NCI-H2029 (cell line): ENCODE measurements at places on chromosomes 12 and 14.
A peak's percentile ranks its signal among the peaks of the same experiment; 100 is the strongest.

DNA sequence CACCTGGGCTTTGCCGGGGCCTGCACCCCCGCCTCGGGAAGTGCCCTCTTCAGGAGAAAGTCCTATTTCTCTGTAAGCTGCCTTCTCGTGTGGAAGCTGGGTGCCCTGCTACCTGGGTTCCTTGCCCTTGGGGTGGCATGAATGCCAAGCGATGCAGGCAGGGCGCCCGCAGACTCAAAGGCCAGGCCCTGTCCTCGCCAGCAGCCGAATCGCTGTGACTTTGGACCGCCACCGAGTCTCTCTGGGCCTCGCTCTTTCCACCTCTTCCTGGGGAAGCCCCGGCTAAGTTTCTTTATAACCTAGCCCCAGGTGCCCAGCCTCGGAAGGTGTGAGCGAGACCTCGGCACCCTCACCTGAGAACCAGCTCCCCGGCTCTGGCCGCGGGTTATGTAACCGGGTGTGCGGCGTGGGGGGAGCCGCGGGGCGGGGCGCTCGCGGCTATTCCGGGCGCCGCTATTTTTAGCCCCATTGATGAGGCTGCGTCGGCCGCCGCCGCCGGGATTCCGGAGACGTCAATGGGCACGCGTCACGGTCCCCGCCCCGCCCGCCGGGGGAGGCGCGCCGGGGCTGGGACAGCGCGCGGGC, 14.6 kb upstream of the NR4A1 start:
- peak; percentile 72 for DNase-seq

DNA sequence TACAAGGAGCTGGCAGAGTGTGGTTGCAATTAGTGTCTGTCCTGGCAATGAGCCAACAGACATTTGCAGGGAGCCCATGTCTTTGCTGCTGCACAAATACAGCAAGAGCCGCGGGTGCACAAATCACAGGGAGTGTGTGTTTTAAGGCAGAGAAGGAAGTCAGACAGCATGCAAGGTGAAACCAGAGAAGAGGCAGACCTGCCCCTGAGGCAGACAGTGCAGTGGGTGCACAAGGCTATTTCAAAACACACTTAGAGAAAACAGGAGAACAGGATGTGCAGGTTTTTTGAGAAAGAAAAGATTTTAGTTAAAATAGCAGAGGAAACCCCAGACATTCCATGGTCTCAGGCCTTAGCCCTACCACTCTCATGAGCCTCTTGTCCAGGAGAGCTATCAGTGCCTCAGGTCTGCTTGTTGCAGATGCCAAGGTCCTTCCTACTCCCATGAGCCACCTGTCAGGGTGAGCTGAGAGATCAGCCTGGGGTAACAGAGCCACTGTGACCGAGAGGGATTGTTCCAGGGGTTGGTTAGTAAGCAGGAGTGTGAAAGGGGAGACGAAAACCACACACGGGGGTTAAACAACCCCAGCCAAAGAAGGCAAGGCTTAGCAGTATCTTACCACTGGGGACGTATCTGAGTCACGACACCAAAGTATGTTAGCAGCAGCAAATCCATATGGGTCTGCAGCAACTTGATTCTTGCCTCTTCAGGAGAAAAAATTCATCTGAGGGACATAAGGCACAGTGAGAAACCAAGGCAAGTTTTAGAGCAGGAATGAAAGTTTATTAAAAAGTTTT, 78.1 kb downstream of the C14orf132 start:
- peak; percentile 13 for DNase-seq

DNA sequence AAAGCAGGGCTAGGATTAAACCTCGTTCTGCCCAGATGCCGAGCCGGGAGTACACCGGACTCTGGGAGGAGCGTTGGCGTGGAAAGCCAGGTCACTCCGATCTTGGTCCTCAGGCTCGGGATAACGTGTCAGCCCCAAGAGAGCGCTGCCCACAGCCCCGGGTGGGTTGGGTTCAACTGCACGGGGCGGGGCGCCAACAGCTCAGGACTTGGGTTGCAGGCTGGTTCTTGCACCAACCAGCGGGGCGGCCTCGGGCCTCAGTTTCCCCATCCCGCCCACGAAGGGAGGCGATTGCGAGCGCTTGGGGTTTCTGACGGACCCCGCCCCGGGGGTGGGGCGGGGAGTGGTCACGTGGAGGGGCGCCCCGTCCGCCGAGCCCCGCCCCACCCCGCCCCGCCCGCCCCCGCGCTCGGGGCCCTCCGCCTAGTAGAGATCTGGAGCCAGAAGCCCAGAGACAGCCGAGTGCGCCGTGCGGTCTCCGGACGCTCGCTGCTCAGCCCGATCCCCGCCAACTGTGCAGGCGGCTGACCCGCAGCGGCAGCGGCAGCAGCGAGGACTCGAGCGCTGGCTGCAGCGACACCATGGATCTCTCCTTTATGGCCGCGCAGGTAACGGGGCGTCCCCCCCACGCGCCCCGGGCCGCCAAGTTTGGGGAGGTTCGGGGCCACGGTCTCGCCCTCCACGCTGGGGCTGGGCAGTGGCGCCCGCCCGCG, at the start of gene C14orf132:
Gene C14orf132 (plus strand): TSS at position 443 of the 713 bp plus-strand sequence. CDS start 139 bp downstream, at position 582.
- no peak for DNase-seq

DNA sequence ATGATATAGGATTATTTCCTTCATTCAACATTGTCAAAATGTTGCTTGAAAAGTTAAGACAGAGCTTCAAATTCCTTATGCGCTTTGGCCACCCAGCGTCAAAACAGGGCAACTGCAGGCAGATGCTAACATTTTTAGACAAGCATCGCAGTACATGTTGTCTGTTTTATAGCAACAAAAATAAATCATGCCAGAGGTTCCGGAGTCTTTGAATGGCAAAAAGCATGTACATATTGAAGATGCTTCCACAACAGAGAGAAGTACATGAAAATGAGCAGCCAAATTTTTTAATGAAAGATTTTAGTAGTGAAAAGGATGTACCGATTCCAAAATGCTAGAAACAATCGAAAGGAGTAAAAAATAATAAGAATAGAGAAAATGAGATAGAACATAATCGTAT, 49.8 kb upstream of the USP15 start:
- no peak for DNase-seq

DNA sequence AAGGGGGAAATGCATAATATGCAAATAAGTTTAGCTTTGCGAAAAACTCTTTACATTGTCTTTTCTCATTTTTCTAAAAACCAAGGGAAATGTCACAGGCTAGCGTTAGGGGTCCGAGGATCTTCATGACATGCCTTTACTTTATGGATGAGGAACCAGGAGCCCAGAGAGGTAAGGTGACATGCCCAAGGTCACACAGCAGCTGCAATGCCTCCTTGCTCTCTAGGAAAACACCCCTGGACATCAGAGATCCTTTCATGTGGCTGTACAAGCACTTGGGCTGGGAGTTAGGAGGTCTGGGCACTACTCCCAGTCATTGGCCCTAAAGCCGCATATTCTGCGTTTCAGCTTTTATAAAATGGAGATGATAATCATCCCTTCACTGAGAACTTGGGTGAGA, 741 bp downstream of the PROX2 start:
- no peak for DNase-seq

DNA sequence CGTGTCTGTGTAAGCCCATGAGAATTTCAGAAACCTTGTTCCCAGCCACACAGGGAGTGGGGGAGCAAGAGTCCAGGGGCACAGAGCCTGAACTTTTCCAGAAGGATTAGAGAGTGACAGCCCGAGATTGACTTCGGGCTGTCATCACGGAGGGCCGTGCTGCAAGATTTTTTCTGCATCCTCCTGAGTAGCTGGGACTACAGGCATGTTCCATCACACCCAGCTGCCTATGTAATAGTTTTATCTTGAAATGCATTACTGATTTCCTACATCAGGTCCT, 14.4 kb downstream of the EVL start:
- no peak for DNase-seq

- peak; percentile 84 for DNase-seq
Observed at GRCh38 chr12:57242329-57242690, 8.7 kb downstream of the STAC3 start.

DNA sequence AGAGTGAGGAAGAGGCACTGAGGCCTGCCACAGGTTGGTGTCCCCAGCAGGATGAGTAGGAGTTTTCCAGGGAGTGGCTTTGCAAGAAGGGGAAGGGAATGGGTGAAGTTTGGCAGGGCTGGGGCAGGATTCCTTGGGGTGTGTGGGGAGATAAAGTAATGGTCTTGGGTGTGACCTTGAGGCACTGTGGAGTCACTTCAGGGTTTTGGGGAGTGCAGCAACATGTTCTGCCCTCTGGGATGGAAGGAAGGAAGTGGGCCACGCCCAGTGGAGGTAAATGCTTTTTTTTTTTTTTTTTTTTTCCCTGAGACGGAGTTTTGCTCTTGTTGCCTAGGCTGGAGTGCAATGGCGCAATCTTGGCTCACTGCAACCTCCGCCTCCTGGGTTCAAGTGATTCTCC, 108.9 kb downstream of the ADCK1 start:
- no peak for DNase-seq

- DNase-seq: no peak
Observed at GRCh38 chr14:23365732-23366425, 907 bp upstream of the EFS start.

DNA sequence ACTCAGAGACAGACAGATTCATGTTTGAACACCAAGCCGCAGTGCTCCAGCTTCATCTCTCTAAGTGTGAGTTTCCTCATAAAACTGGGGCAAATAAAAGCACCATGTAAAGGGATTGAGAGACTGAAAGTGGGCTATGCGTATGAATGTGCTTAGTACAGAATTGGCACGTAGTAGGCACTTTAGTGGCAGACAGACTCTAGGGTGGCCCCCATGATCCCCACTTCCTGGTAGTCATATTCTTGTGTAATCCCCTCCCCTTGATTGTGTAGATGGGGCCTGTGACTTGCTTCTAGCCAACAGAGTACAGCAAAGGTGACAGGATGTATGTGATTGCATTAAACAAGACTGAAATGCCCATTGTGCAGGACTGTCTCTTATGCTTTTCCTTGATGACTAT, 43.0 kb downstream of the DAO start:
- DNase-seq: no peak

- DNase-seq: no peak
Observed at GRCh38 chr14:70696026-70696425, 54.3 kb downstream of the TTC9 start.

- no peak for DNase-seq
Observed at GRCh38 chr12:94445662-94446061, 14.0 kb downstream of the CEP83 start.

DNA sequence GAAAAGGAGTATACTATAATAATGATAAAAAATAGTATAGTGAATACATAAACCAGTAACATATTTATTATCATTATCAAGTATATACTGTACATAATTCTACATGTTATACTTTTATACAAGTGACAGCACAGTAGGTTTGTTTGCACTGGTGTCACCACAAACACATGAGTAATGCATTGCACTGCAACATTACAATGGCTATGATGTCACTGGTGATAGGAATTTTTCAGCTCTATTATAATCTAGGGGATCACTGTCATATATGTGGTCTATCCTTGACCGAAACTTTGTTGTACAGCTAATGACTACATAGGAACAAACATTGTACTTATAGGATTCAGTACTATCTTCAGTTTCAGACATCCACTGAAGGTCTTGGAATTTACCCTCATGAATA, 165.8 kb upstream of the SYT1 start:
- DNase-seq: no peak

GRCh38 chr12:82510386-82510785, 152.1 kb downstream of the METTL25 start:
- no peak for DNase-seq

- DNase-seq: no peak
Observed at GRCh38 chr12:51874000-51874399, 13.9 kb upstream of the ANKRD33 start.

GRCh38 chr12:116922194-116922897, 11.6 kb downstream of the FBXW8 start:
- no peak for DNase-seq

DNA sequence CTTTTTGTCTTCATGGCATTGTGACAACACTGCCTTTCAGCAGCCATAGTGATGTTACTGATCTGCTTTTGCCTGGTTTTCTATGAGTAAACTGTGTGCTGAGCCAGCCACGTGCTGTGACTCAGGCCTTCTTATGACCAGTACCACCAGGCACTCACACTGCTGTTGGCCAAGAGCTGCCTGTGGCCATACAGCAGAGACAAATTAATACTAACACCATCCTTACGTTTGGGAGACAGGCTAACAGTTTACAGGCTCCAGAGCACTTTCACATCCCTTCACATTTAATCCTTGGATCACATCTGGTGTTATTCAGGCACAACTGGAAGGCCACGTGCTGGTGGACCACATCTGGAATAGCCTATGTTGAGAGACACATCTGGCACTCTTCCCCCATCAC, 377.9 kb downstream of the CCDC91 start:
- no peak for DNase-seq

DNA sequence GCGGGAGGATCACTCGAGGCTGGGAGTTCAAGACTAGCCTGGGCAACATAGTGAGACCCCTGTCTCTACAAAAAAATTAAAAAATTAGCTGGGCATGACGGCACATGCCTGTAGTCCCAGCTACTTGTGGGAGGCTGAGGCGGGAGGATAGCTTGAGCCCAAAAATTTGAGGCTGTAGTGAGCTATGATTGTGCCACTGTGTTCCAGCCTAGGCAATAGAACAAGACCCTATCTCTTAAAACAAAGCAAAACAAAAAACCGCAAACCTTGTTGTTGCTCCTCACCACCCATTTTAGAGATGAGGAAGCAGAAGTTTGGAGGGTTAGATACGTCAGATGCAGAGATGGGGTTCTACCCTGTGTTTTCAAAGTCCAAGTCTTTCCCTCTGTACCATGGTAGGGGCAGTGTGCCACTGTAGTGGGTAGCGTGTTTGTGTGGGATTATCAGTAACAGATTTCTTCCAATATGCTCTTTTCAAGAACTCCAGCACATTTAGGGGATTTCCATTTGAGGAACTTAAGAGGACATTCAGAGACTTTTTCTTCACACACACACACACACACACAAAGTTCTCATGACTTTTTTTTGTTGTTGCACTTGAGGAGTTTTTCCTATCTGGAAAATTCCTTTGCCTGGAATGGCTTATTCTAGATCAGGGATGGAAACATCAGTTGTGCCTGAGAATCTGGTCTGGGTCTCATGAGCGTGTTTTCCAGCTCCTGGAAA, 186.5 kb downstream of the CHST11 start:
- no peak for DNase-seq

- DNase-seq: no peak
Observed at GRCh38 chr12:51898506-51898905, 8.8 kb upstream of the ACVRL1 start.

DNA sequence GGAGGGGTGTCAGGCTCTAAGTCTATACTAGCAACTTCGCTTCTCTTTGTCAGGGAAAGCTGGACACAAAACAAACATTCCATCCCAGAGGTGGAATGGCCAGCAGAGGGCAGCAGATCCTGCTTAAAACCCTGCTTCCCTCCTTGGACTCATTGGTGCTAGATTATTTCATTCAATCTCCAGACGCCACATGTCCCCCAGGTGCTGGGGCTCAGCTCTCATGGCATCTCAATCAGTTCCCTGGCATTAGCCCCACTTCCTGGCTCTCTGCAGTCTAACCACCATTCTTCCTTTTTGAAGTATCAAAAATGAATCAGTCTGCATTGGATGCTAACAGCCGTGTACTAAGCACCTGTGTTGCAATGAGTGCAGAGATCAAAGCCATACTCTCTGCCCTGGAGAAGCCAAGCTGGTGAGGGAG, 8.1 kb upstream of the PPP1R1A start:
- DNase-seq: peak; percentile 50

DNA sequence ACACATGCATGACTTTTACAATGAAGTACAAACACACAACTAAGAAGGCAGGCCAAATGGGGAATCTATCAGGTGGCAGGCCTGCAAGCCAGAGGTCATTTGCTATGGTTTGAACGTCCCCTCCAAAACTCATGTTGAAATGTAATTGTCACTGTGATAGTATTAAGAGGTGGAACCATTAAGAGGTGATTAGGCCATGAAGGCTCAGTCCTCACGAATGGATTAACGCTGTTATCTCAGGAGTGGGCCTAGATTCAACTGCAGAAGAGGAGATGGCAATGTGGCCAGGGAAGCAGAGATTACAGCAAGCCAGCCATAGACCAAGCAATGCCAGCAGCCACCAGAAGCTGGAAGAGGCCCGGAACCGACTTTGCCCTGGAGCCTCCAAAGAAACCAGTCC, 13.5 kb upstream of the ACTR6 start:
- DNase-seq: no peak
